GM13976 (cell line): ENCODE measurements at places on chromosomes 1 and 21.

DNA sequence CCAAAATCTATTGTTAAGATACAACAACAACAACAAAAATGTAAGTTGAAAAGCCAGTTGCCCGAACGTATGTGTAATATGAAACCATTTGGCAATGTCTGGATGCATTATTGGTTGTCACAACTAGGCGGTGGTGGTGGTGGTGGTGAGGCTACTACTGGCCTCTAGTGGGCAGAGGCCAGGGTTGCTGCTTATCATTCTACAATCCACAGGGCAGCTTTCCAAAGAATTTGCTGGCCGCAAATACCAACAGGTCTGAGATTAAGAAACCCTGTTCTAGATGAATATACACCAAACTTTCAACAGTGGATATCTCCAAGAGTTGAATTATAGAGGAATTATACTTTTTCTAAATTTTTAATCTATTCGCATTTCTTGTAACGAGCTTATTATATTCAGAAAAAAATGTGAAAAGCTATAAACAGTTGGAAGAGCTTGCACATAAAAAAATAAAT, 26.8 kb upstream of the ZNF697 start:
- peak; percentile 43 for DNase-seq

- no peak for DNase-seq
Observed at GRCh38 chr1:108695535-108695934, 3.4 kb downstream of the PRPF38B start.

DNA sequence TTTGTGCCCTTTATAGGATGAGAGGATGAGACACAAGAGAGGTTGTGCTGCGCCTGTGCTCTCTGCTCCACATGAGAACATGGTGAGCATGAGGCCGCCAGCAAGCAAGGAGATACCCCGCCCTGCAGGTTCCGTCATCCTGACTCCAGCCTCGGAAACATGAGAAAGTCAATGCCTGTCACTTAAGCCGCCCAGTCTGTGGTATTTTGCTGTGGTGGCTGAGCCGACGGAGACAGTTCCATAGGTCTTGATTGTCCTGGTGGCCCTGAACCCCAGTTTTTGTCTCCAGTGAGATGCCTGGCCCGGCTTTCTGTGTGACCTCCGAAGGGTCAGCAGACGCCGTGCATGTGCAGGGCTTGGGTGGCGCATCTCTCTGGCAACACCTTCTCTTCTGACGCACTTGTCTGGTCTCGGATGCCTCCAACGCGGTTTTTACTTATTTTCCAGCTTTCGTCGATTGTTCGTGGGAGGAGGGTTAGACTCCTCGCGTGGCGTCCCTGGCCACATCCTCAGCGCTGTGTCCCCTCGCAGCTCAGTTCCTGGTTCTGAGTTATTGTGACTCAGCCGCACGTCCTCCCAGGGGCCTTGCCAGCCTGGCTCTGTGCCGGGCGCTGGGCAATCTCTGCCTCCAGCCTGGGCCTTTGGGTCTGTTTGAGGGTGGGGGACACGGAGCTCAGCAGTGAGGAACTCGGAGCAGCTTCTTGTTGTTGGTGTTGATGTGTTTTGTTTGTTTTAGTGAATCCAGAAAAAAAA, 70.0 kb downstream of the FAAP20 start:
- no peak for DNase-seq

DNA sequence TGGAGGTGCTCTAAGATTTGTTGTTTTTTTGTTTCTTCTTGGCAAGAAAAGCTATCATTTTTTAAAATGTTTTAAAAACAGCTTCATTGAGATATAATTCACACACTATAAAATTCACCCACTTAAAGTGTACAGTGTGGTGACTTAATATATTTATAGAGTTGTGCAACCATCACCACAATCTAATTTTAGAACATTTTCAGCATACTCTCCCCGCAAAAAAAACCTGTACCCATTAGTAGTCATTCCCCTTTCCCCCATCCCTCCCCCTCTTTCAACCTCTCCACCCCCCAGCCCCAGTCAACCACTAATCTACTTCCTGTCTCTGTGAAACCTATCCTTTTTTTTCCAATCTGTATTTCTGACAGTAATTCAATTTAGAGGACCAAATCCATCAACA, 30.6 kb downstream of the ZC3H11B start:
- peak; percentile 24 for DNase-seq
